CMK (cell line): ENCODE measurements at places on chromosomes 1 and 21.
A peak's percentile ranks its signal among the peaks of the same experiment; 100 is the strongest.

DNA sequence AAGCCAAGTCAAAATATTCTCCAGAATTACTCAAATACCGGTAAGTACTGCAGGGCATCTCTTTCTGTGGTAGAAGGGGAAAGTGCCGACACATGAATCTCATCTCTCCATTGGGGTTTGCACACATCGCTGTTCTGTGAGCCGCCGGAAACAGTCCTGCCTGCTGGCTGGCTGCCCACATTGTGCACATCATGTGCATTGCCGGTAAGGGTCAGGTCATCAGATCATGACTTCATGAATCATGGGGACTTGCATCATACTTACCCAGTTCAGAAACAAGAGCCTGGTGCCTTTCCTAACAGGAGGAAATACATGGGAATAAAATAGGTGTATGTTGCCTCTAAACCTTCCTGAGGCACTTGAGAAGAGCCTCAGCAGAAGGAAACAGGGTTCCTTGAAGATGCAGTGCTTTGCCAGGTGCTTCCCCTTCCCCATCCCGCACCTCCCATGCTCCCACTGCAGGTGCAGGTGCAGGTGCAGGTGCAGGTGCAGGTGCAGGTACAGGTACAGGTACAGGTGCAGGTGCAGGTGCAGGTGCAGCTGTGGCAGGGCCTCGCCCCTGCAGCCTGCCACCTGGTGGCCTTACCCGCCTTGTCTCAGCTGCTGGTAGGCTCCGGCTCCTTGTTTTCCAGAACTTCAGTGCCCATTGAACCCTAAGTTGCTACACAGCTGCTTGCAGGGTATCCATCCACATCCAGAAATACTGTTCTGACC lies 26.5 kb downstream of the GPR137B start:
- DNase-seq: no peak

DNA sequence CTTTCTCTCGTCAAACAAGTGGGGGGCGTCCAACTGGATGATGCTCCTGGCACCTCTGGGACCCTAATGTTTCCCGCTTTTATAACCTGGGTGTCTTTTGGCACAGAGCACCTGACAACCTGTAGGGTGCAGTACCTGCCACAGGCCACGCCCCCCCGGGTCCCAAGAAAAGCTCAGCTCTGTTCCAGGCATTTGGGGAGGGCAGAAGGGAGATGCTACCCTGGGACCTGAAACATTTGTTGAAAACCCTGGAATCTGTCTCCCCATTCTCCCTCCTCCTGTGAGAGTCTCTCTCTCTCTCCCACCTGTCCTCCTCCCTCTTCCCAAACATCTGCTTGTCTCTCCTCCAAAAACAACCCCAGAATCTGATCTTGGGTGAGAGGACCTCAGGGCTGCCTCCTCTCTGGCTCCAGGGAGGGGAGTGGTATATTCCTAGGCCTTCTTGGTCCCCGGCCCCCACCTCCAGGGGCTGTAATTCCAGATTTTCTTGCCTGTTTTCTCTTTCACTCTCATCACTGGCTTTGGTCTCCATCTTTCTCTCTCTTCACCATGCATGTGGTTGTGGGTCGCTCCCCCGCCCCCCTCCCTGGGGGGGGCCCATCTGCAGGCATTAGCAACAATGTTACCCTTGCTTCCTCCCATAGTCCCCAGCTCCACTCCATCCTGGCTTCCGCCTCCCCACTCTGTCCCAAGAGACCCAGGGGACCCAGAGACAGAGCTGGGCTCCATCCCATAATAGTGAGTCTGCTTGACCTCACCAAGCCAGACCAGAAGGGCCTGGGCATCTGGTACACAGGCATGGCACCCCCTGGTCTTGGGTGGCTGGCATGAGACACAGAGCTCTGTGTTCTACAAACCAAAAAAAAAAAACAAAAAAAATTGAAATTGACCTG lies 4.1 kb downstream of the AHDC1 start:
- no peak for DNase-seq

- no peak for DNase-seq
Observed at GRCh38 chr1:53084589-53084971, 22.6 kb downstream of the PODN start.

DNA sequence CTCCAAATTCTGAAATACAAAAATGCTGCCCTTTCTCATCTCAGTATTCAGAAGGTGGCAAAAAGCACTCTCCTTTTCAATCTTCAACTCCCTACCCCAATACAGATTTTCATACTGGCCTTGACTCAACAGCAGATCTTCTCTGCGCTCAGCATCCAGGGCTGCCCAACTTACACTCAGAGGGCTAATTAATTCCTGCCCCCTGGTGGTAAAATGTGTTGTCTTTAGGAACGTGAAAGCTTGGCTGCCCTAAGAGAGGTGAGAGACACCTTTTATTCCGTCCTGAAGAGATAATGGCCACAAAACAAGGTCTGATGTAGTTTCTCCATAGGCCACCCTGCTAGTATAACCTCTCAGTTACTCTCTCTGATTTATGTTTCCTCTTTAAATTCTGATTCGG lies 25.0 kb downstream of the KRTAP24-1 start:
- DNase-seq: no peak

GRCh38 chr1:23904748-23905357 lies 8.3 kb downstream of the CNR2 start:
- no peak for DNase-seq

GRCh38 chr1:234869182-234870019 lies 259.2 kb downstream of the TOMM20 start:
- DNase-seq: no peak

- DNase-seq: no peak
Observed at GRCh38 chr1:47209091-47209490, 19.3 kb upstream of the PDZK1IP1 start.

DNA sequence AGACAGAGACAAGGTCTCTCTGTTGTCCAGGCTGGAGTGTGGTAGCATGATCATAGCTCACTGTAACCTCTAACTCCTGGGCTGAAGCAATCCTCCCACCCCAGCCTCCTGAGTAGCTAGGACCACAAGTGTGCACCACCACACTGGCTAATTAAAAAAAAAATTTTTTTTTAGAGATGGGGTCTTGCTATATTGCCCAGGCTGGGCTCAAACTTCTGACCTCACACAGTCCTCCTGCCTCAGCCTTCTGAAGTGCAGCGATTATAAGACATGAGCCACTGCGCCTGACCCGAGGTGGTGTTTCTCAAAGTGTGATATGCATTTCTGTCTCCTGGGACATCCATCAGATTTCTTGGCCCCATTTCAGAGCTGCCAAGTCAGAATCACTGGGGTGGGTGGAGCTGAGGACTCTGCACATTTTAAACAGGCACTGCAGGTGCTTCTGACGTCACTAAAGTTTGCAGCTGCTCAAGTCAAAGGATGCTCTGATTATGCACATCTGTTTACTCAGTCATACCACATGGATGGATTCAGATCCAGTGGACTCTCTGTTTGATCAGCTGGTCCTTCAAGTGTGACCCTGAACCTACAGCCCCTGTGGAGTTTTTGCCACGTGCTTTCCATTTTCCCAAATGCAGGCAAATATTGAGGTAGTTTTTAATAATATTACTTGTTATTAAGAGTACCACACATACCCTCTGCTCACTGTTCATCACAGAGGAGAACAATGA lies 21.4 kb downstream of the TGFB2 start:
- DNase-seq: no peak

GRCh38 chr1:60765204-60765603 lies 317.2 kb upstream of the NFIA start:
- peak; percentile 52 for DNase-seq

DNA sequence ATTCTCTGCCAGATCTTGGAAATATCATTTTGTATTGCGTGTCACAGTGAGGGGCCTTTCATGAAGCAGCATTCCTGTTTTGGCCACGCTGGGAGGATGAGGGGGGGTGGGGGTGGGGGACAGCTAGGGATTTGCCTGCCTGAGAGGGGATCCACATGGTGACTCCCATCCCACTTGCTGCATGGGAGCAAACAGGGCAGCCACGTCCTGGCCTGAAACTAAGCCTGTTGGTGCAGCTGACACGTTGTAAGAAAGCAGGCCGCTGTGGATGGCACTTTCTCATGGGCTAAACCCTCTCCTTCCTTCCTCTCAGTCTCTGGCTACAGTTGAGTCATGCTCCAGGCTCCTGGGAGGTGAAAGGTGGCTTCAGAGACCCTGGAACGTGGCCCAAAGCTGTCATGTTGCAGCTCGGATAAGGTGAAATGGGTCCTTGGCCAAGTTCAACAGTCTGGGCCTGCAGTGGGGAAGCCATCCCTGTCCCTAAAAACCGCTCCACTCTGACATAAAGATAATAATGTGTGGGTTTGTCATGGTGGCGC lies 346.7 kb upstream of the VAMP3 start:
- no peak for DNase-seq

GRCh38 chr1:58158506-58159433 lies 387.8 kb downstream of the OMA1 start:
- DNase-seq: no peak
